ENCODE measurements at places on chromosomes 3 and 15.
A peak's percentile ranks its signal among the peaks of the same experiment; 100 is the strongest.

- DNase-seq, result no peak
Observed at GRCh38 chr3:22729212-22729611, 473.9 kb upstream of the UBE2E2 start.

DNA sequence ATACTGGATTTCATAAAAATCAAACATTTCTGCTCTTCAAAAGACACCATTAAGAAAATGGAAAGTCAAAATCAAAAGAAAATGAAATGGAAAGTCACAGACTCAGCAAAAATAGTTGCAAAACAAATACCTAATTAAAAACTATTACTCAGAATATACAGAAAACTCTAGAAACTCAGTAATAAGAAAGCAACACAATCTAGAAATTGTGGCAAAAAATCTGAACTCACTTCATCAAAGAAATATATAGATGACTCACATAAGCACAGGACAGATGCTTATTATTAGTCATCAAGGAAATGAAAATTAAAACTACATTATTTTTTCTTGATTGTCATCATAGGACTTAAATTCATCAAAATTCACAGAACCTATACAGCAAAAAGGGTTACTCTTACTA lies 430.0 kb downstream of the SHQ1 start:
- no peak for DNase-seq

DNA sequence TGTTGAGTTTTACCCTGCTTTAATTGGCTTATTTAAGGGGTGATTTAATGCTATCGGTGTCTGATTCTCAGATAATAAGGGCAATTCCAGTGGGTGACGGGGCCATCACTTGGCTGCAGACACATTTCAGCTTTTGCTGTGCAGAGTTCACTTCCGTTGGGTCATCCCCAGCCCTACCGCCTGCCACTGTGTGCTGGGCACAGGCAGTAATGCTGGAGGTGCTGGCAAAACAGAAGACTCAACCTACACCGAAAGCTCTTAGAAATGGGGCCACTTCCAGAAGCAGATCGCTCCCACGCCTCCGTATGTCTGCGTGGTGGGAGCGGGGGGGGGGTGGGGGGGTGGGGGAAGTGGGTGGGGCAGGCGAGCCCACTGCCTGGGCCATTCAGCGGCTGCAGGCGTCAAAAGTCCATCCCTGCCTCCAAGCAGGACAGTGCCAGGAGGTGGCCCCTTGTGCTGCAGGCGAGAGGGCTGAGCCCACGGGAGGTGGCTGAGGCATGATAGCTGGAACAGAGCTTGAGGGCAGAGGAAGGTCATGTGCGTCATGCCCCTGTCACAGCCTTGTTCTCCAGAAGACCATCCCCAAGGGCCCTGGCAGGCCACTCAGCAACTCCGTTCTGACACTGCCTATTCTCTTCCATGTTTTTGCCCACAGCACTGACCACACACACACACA lies 128.3 kb downstream of the ATP10A start:
- no peak for DNase-seq

DNA sequence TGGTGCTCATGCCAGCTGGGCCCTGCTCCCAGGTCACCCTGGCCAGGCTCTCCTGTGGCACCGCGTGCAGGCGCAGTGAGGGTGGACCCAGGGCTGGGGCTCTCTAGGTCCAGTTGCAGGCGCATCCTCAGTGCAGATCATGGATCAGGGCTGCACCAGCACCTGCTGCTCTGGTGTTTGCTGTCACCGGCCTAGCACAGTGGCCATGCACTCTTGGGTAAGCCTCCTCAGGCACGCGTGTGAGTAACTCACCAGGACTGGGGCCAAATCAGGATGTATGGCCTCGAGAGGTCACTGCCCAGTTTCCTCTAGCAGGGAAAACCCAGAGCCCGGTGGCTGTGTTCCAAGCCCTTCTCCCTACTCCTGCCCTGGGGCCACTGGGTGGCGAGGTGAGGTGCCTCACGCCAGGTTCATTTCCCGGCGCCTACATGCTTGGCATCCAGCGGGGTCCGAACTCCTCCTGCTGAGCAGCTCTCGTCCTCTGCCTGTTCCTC lies 45.5 kb upstream of the SLC41A3 start:
- no peak for DNase-seq

DNA sequence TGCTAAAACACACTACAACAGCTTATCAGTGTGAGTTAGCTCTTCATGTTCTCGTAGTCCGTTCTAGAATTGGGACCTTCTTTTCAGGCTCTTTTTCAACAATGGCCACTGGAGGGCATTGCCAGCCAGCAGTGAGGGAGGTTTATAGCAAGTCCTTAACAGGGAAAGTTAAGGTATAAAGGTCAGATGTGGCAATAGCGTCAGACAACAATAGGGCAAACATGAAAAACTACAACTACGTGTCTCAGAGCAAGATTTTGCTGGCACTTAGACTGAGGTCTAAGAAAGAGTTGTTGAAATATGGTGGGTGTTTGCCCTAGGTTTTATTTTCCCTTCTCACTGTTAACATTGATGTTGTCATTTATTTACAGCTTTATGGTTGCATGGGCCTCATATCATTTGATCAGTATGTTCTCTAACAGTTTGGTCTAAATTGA lies 161.4 kb downstream of the GMNC start:
- DNase-seq, result no peak

GRCh38 chr15:79953951-79954444 lies 17.0 kb downstream of the BCL2A1 start:
- DNase-seq, result no peak

DNA sequence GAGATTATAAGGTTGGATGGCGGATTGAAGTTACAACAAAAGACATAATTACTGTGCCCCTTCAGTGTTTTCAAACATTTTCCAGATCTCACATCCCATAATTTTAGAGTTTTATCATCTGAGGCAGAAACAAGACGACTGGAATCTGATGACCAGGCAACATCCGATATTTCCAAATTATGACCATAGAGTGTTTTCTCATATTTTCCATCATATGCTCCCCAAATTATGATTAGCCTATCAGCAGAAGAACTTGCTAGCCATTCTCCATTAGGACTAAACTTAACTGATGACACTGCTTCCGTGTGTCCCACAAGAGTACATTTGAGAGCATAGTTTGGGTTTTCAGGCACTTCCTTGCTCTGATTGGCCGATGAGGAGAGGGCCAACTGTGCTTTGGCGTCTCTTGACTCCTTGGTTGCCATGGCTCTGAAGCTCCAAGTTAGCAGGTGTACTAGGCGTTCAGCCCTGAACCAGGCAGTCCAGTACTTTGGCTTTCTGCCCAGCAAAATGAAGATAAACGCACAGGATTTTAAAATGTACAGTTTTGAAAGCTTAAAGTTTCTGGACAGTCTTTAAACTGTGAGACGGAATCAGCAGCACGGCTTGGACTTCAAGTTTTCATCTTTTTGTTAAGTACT lies 638 bp downstream of the WDR5B start:
- peak; percentile 66 for DNase-seq

DNA sequence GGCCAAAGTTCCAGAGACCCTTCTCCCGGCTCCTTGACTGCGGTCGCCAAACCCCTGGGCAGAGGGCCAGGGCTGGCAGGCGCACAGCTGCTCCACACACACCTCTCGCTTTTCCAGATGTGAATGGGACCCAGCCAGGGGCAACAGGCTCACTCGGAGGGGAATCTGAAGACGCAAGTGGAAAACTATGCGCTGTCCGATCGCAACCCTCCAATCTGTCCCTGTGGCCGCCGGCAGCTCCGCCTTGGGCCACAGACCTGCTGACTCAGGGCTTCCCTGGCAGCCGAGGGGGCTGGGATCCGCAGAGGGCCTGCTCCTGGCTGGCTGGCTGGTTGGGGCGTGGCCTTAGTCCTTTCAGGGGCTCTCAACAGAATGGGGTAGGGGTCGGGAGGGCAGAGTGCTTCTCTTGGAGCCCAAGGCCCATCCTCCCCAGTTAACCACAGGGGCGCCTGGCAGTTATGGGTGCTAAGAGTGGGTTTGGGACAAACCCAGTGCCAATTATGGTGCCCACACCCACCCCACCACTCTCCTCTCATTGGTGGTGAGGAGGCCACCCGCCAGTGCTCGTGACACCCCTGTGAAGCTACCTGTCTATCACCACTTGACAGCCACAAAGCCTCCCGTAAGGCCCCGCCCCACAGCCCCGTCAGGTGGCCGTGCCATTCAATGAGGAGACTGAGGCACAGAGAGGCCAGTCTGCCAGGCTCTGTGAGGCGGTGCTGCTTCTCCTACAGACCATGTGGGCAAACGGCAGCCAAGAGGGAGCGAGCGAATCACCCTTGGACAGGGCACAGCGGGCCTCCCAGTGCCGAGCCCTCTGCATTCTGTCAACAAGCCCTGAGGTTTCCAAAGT lies 53.8 kb downstream of the IQSEC1 start:
- no peak for DNase-seq

DNA sequence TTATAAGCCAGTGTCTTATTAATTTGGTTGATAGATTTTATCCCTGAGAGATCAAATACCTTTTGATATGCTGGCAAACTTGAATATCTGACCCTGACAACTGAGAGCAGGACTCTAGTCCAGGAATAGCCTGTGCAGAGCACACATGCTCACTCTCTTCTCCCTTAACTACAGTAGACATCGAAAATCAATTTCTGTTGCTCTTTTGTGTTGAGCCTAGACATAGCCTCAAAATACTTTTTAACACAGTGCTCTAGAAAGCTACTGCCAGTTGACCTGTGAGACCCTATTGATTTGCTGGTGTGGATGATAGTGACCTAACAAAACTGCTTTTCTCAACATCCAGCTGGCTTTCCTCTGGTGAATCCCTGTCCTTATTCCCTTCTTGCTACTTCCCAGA lies 86.4 kb upstream of the ANKRD28 start:
- DNase-seq, result no peak

DNA sequence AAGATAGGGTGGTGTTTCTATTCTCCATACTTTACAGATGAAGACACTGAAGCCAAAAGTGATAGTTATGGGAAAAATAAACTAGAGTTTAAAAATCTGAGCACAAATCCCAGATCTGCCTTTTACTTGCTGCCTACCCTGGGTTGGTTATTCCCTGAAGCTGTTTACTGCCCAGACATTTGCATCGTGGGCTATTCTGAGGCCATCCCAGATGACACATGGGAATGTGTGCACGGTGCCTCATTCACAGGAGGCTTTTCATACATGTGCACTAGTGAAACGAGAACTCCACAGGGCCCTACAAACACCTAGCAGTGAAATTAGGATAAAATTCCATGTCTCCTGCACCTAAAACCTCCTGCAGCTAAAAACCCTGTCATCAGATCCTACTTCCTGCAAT lies 17.5 kb downstream of the MYO5C start:
- no peak for DNase-seq

- DNase-seq, result no peak
Observed at GRCh38 chr3:101134331-101134730, 141.1 kb upstream of the ABI3BP start.

DNA sequence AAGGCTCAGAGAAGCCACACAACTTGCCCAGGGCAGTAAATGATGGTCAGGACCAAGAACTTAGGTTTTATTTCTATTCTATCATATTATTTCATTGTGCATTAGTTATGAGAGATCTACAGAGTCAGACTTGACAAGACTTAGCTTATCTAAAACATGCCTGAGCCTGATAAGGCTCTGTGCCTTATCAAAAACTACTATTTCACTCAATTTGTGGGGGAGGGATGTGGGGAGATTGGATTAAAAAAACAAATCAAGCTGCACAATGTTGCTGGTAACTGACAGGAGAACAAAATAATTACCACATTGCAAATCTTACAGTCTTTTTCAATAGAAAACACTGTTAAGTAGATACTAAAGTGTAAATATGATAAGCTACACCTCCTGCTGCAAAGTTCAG lies 16.0 kb downstream of the HACD2 start:
- no peak for DNase-seq

GRCh38 chr3:45546126-45546620 lies 48.4 kb upstream of the LIMD1 start:
- no peak for DNase-seq

- no peak for DNase-seq
Observed at GRCh38 chr3:161388855-161389254, 17.5 kb upstream of the SPTSSB start.

GRCh38 chr3:112470788-112471187 lies 28.5 kb downstream of the BTLA start:
- no peak for DNase-seq

DNA sequence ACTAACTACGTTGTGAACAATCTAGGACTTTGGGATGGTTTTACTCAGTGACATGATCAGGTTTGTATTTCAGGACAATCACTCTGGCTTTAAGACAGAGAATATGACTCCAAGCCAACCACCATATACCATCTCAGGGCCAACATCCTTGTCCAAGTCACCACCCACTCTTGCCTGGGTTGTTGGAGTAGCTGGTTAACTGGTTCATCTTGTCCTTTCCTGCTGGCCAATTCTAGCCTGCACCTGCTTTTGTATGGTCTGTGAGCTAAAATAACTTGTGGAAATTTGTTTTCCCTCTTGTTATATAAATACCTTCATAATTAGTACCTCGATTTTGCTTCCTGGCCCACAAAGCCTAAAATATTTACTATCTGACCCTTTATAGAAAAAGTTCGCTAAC lies 306.8 kb upstream of the STT3B start:
- no peak for DNase-seq

DNA sequence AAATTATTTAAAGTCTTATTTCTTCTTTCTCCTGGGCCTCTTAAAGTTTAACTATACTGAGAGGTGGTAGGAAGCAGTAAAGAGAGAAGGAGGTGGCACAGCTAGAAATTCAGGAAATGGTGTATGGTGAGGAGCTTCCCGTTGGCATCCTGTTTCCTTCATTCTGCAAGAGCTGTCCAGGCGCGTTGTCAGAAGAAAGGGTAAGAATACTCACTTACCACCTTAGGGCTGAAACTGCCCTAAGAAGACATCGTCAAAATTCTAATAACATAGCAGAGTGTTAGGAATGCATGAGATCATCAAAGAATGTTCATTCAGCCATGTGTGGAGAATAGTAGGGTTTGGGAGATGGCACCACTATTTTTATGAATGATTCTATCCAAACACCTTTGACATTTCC lies 699.6 kb downstream of the MCTP2 start:
- DNase-seq, result no peak

- no peak for DNase-seq
Observed at GRCh38 chr15:61421470-61421869, 192.4 kb upstream of the RORA start.

GRCh38 chr3:168622795-168623194 lies 527.1 kb upstream of the GOLIM4 start:
- DNase-seq, result no peak

DNA sequence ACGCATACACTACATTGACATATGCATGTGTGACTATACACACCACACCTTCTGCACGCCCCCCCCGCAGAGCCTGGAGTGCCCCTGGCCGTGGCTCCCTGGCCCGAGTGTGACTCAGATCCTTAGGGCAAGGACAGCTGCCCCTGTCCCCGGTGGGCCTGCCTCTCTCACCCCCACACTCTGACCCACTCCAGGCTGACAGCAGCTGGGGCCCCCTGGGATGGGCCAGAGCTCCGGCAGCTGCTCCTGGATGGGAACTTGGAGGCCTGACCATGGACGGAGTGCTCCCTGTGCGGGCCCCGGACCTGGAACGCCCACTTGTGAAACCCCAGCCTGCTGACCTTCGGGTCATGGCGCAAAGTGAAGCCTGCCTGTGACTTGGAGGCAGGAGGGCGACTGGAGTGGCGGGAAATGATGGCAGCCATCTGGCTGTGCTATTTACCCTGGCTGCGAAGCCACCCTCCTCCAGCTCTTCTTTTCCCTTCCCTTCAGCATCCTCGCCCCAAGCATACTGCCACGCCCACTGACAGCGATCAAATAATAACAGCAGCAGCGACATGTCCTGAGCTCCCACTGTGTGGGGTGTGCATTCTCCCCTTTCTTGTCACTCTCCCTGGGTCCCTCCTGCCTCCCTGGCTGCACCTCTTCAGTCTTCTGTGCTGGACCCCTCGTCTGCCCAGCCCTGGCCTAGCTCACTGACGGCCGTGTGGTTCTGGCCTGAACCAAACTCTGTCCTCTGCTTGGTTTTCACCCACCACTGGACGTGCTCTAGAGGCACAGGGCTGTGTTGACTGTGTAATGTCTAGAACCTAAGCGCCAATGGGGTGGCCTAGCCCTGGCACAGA lies 90.7 kb upstream of the MEF2A start:
- DNase-seq, result no peak
